Mammary microvascular endothelial cell (primary cell): ENCODE measurements at places on chromosomes 4 and X. TPM values are rescaled to one million over a fixed set of nuclear protein-coding genes. Genes with fewer than 3 reads are reported as not detected.

THOC2 gene
- total RNA-seq, result 29.4 and 40.0 TPM in 2 replicates

TEX13B gene
- total RNA-seq, result not detected in 2 replicates

CTAG2 gene
- total RNA-seq, result not detected in 2 replicates

ZFP42 gene
- 1.7 and 1.8 TPM in 2 replicates for total RNA-seq

WDR13 gene
- total RNA-seq, result 138 and 155 TPM in 2 replicates

PPBP gene
- not detected in 2 replicates for total RNA-seq

GPR173 gene
- 0.84 and 0.93 TPM in 2 replicates for total RNA-seq
